ENCODE measurements at places on chromosomes 13 and 19.

- no peak for DNase-seq
Observed at GRCh38 chr13:64528838-64529237, 2701.3 kb downstream of the PCDH9 start.

- DNase-seq, result no peak
Observed at GRCh38 chr13:65990684-65991083, 1239.5 kb downstream of the PCDH9 start.

GRCh38 chr19:48608798-48609263, 2.3 kb downstream of the SPACA4 start:
- peak; percentile 18 for DNase-seq

GRCh38 chr13:32581177-32581786, 5.0 kb upstream of the PDS5B start:
- no peak for DNase-seq

- DNase-seq, result no peak
Observed at GRCh38 chr19:7933828-7934725, 8.1 kb upstream of the CTXN1 start.

DNA sequence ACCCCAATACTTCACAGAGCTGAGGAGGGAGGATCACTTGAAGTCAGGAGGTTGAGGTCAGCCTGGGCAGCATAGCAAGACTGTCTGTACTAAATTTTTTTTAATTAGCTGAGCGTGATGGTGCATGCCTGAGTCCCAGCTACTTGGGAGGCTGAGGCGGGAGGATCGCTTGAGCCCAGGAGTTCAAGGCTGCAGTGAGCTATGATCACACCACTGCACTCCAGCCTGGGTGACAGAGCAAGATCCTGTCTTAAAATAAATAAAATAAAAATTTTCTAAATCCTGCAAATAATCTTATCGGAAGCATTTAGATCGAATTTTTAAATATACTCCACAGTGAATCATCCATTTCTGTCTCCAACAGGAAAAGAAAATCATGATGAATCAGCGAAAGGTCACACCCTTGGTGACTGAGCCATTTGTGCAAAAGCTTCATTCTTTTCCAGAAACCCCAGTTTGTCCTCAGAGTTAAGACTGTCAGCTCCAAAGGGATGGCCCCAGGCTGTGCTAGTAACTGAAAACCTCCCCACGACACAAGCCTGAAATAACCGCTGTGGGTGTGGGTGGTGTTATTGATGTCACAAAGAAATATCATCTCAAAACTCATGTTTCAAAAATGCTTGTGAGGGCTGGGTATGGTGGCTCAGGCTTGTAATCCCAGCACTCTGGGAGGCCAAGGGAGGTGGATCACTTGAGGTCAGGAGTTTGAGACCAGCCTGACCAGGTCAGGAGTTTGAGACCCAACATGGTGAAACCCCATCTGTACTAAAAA, 167.6 kb downstream of the PTPRS start:
- DNase-seq, result no peak

GRCh38 chr13:67070306-67070705, 159.8 kb downstream of the PCDH9 start:
- DNase-seq, result no peak

GRCh38 chr13:72920097-72920496, 138.2 kb downstream of the PIBF1 start:
- no peak for DNase-seq

- no peak for DNase-seq
Observed at GRCh38 chr13:34175551-34175950, 357.6 kb downstream of the RFC3 start.

- no peak for DNase-seq
Observed at GRCh38 chr19:14072535-14073260, at the start of gene MISP3. Gene MISP3 (plus strand): TSS chr19:14072786. CDS start chr19:14073310, 524 bp downstream.

DNA sequence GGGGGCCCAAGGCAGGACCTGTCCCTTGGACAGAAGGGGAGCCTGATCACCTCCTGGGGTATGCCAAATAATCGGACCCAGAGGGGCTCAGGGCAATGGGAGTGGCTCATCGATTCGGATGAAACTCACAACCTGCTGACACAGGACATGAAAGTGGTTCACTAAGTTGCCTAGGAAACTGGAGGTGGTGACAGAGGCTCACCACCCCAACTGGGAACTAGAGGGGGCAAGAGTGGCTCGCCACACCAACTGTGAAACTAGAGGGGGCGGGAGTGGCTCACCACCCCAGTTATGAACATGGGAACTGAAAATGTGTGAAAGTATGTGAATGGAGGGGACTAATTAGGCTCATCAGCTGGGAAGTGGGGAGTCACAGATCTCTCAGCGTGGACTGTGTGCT, 46.3 kb upstream of the ZNF737 start:
- DNase-seq, result no peak

DNA sequence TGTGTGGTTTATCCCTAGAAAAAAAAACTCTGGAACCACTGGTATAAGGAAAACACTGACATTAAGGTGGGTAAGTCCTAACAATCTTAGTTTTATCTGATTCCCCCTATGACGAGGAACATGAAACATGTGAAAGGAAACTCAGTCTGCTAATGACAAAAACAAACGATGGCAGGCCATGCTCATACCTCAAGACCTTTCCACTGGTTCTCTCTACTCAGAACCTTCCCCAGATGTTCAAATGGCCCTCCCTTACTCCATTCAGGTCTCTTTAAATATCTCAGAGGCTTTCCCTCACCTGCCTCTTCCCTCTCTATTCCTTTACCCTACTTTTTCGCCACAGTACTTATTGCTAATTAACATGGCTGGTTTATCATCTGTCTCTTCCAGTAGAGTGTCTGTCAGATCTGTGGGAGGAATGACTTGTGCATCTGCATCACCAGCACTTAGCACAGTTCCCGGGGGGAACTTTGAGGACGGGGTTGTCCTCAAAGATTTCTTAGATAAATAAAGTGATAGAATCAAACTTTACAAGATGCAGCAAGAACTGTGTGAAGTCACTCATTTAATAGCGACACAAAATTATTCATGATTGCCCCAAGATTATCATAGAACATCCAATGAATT, 1.5 kb downstream of the TUBGCP3 start:
- no peak for DNase-seq

GRCh38 chr13:18952225-18953016, 229.2 kb downstream of the TUBA3C start:
- DNase-seq, result no peak

GRCh38 chr13:90238413-90238812, 1109.1 kb upstream of the MIR17HG start:
- no peak for DNase-seq

DNA sequence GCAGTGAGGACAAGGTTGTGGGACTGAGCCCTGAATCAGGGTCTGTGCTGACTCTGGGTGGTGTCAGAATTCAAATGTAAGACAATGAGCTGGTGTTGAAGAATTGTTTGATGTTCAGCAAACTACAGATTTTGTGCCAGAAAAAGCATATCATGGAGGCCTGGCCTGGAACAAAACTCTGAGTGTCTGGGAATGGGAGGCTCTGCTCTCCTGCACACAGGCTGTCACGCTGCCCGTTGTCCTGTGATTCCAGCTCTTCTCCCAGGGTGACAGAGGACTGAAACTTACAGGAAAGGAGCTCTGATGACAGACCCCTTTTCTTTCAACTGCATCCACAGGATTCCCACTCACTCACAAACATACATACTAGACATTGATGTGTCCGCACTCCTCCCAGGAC, 120.1 kb downstream of the ZNF486 start:
- DNase-seq, result peak; percentile 18

- no peak for DNase-seq
Observed at GRCh38 chr13:36082396-36082795, 48.8 kb downstream of the DCLK1 start.

GRCh38 chr19:51637362-51637978, 7.3 kb upstream of the SIGLEC5 start:
- no peak for DNase-seq

GRCh38 chr19:10858204-10858828, 10.1 kb downstream of the C19orf38 start:
- DNase-seq, result no peak

DNA sequence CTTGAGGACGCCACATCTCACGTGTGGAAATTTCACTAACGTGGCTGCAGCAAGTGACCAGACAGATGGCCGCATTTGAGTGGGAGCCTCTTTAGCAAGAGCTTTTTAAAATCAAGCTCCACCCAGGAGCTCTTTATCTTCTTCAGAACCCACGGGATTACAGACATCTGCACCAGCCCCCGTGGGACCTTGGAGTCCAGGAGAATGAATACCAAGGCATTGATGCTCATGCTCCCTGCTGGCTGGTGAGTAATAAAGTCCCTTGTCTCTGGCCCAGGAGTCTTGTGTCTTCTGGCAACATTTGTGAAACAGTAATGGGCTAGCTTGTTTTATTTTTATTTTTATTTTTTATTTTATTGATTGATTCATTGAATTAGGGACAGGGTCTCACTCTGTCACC, 64.4 kb downstream of the TRPM4 start:
- DNase-seq, result no peak

- no peak for DNase-seq
Observed at GRCh38 chr19:49010453-49010852, 6.4 kb downstream of the LHB start.

DNA sequence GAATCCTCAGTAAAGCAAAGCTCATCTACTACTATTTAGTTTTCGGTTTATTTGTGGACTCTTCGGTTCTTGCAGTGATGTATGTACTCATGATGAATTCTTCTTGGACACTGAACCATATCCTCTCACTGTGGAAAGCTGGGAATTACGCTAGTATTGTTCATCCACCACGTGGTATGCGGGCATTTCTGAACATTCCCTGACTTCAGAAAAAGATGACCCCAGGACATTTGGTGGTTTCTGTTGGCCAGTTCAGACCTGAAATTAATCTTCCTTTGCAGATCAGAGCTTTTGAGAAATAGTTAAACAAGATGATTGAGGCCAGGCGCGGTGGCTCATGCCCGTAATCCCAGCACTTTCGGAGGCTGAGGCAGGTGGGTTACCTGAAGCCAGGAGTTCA, 25.3 kb upstream of the FBN3 start:
- no peak for DNase-seq

- peak; percentile 93 for DNase-seq
Observed at GRCh38 chr19:50333737-50334617, 4.8 kb upstream of the KCNC3 start.

DNA sequence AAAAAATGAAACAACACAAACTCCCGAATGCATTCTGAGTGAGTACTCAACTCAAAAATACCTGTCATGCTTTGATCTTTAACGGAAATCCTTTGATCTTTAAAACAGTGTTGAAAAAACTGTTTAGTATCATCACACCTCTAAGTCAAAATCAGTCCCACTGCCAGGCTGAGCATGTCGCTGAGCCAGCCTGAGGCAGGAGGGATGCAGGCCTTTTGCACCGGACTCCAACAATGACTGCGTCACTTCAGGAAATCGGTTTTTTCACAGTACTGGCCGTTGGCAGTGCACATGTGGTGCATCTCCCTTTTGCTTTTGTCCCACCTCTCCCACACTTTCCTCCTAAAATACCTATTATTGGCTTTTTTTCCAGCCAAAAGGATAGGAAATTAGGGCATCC, 78.2 kb downstream of the SHISA2 start:
- DNase-seq, result no peak

- DNase-seq, result no peak
Observed at GRCh38 chr13:93562676-93563075, 336.1 kb downstream of the GPC6 start.

DNA sequence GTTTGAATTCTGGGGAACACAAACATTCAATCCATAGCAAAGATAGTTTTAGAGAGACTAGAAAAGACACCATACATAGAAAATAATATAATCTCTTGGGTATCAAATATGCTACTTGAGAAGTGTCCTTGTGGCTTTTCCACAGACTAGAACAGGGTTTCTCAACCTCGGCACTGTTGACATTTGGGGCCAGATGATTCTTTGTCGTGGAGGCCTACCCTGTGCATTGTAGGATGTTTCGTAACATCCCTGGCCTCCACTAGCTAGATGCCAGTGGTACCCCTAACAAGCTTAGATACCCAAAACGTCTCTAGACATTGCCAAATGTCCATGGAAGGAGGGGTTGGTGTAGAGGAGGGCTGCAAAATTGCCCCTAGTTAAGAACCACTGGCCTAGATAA, 2.2 kb upstream of the ESD start:
- DNase-seq, result no peak

DNA sequence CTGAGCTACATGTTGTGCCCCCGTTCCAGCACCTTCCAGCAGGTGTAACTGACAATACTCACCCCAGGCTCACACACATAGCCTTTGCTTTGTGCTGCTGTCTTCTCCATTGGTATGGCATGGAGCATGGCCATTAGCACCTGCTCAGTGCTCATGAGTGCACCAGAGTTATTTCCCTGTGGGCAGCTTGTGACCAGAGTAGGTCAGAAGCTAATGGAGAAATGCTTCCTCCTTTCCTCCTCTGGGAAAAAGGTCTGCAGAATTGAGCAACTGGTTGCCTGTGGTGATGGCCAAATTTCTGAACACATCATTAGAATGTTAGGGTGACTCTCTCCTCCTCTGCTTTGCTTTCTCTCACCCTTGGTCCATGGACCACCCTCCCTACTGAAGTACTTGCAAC, 344.5 kb upstream of the TMTC4 start:
- DNase-seq, result no peak

DNA sequence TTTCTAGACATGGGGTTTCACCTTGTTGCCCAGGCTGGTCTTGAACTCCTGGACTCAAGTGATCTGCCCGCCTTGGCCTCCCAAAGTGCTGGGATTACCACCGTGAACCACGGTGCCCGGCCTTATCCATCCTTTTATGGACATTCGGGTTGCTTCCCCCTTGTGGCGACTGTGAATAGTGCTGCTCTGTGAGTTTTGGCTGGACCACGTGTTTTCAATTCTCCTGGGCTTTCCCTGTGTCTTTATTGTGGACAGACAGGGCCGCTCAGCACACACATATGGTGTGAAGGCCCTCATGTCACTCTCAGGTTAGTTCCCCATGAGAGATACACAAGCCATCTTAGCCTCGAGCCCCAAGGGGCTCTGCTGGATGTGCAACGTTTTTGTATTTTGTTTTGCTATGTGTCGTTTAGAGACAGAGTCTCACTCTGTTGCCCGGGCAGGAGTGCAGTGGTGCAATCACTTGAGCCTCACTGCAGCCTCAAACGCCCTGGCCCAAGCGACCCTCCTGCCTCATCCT, 40.5 kb downstream of the MAU2 start:
- no peak for DNase-seq

DNA sequence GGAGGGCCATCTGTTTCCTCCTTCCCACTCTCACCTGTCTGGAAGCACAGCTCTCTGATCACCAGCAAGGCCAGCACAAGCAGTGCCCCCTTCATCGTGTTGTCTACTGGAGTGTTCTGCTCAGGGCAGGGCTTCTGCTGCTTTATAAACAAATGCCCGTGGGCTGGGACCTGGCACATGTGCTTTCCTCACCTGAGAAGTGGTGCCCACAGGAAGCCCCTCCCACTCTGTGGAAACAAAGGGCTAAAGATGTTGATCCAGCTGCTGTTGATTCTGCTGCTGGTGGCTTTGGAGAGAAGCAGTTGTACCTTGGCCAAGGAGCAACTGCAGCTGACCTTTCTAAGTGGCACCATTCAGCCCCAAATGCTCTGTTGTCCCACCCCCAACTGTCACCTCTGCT, 26.4 kb upstream of the ZNF181 start:
- no peak for DNase-seq

DNA sequence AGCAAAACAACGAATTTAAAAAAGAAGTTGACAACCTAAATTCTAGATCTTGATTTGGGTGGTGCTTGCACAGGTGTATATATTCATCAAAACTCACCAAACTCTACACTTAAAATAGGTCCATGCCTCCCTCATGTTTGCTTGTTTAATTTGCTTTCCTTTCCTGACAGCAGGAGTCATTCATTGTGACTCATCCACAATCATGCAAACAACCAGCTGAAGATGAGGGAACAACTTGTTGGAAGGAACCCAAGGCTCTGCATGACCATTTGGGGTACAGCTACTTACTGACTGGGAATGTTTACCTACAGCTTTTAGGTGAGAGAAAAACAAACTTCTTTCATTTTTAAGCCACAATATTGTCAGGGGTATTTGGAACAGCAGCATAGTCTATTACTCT, 96.6 kb downstream of the RXFP2 start:
- DNase-seq, result no peak
